ENCODE measurements at places on chromosomes 5 and 9.

- peak; percentile 45 for DNase-seq
Observed at GRCh38 chr9:92947268-92948037, at the start of gene FGD3. Gene FGD3, plus strand, starts transcription at chr9:92947523. Its CDS starts 28,734 bp downstream, at chr9:92976257.

GRCh38 chr9:92299116-92299515, 5.6 kb upstream of the IARS1 start:
- DNase-seq, result no peak

DNA sequence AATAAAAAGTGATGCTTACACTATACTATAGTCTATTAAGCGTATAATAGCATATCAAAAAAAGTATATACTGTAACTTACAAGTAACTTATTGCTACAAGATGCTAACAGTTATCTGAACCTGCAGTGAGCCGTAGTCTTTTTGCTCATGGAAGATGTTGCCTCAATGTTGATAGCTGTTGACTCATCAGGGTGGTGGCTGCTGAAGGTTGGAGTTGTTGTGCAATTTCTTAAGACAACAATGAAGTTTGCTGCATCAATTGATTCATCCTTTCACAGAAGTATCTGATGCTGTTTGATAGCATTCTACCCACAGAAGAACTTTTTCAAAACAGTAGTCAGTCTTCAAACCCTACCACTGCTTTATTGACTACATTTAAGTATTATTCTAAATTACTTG, 7.8 kb upstream of the C9orf40 start:
- DNase-seq, result no peak

- DNase-seq, result no peak
Observed at GRCh38 chr5:93055971-93056370, 525.0 kb downstream of the NR2F1-AS1 start.

DNA sequence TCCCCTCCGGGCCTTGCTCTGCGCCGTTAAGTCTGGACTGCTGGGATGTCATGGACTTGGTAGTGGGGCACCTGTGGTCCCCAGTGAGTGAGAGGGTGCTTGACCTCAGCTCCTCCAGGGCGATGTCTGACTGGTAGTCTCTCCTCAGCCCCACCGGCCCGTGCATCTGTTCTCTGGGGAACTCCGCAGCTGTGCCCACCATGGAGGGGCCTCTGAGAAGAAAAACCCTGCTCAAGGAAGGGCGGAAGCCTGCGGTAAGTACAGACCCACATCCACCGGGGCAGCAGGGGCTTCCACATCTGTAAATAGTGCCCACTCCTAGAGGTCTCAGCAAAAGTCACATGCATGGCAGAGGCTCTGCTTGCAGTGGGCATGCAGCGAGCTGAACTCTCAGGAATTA, 52.6 kb upstream of the GARNL3 start:
- DNase-seq, result no peak

GRCh38 chr5:140633021-140633471, at the start of gene CD14:
Gene CD14, minus strand, starts transcription at chr5:140633175. Its CDS starts 104 bp downstream, at chr5:140633071.
- DNase-seq, result peak; percentile 1

GRCh38 chr9:74775396-74775795, 112.3 kb downstream of the TRPM6 start:
- no peak for DNase-seq

DNA sequence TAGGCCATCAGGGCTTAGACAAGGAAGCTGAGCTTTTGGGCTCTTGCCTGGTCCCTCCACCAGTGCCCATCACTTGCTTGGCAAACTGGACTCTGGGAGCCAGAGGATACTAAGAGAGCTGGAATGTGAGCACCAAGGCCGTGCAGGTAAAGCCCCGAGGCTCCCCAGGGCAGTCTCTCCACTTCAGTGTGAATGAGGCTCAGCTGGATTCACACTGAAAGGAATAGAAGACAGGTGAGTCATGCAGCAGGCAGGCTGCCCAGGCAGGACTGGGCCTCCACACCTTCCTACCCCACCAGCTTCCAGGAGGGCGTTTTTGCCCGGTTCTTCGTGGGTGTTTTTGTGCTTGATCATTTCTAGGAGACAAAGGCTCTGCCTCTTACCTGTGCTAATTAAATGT, 7.3 kb upstream of the CTSV start:
- DNase-seq, result no peak

GRCh38 chr5:77707791-77708190, 68.3 kb downstream of the TBCA start:
- no peak for DNase-seq

- DNase-seq, result no peak
Observed at GRCh38 chr5:78182838-78183237, 111.7 kb downstream of the AP3B1 start.

DNA sequence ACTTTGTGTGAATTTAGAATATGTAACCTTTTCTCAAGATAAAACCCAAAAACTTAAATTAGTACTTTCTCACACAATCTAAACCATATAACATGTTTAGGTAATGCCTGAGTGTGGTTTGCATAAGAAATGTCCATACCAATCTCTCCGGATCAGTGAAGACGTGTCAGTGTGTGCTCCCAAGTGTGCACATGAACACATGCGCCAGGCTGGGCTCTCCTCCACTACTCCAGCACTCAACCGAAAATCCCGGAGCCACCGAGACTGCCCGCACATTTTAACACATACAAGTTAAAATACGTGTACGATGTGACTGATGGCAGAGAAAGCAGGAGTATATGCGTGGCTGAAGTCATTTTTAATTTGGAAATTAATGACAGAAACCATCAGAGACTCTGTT, 658.4 kb downstream of the EFNA5 start:
- no peak for DNase-seq

- no peak for DNase-seq
Observed at GRCh38 chr9:94779031-94779430, 52.5 kb downstream of the AOPEP start.

DNA sequence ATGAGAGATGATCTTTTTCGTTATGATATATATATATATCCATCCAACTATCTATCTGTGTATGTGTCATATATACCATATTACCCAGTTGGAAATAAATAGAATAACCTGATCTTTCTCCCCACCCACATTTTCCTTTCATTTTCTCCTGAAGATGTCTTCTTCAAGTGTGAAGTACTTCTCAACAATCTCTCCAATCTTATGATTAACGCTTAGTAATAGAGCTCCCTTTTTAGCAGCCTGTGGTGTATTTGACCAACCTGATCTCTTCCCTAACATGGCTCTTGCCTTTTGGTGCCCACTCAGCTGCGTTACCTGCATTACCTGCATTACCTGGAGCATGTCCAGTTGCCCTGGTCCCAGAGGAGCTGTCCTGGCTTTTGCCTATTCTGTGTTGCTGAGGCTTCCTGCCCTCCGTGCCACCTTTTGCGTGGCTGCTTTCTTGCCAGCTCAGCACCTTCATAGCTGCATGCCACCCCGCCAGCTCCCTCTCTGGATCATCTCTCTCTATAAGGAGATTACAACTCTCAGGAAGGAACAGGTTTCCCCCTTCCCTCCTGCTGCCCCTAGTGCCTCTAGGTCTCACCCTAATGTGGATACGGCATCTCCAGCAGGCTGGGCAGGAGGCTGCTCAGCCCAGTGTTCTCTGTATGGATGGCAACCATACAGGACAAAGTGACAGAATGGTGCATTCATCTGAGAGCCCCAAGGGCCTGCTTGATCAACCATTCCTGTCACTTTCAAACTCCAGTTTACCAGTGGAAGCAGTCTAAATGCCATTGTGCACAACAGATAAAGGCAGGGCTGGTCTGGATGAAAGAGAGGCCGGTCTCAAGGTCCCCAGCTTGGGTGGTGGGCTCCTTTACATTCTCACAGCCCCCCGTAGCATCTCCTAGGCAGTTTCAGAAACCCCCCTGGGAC, 126.7 kb downstream of the GADD45G start:
- no peak for DNase-seq

DNA sequence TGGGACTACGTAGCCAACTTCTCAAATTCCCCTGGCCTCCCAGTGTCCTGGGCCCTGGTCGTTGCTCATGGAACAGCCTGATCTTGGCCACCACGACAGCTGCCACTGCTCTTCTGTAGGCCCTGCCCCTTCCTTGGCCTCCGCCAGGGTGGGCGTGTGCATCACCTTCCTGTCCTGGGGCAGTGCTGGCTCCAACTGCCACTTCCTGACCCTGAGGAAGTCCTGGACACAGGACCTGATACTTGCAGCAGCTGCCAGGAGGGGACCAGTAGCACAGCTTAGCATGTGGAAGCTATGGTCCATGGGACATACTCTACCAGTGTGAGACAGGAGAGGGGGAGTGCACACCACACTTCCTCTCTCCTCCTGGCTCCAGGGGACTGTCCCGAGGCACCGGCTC, 145.2 kb downstream of the TENT4A start:
- no peak for DNase-seq

DNA sequence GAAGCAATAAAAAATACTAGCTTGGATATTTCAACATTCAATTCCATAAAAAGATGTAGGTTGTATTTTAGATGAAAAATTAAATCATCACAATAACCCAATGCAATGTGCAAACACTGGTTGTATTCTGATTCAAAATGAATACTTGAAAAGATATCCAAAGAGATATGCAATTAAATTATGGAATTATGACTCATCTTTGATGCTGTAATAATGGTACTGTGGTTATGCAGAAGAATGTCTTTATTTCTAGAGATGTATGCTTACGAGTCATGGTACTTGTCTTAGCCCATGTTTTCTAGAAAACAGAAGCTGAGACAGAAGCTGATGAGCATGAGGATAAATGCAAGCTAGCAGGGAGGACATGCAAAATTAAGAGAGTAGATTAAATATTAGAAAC, 1941.4 kb upstream of the NUDT12 start:
- DNase-seq, result no peak

DNA sequence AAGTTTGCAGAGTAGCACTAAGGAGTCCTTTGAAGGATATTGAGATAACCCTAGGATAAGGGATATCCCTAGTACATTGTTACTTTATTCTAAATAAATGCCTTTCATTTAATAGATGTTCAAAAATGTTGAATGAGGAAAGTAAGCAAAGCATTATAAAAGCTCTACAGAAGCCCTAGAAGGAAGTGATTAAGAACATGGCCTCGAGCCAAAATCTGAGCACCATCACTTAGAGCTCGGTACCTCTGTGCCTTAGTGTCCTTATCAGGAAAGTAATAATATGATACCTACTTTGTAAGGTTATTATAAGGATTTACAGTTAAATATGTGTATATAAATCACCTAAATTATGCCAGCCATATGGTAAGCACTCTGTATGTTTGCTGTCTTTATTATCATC, 242.6 kb downstream of the KIAA0825 start:
- DNase-seq, result no peak

- DNase-seq, result no peak
Observed at GRCh38 chr5:1815881-1816292, 14.7 kb downstream of the NDUFS6 start.

GRCh38 chr9:35271637-35272036, 109.8 kb downstream of the UNC13B start:
- no peak for DNase-seq

DNA sequence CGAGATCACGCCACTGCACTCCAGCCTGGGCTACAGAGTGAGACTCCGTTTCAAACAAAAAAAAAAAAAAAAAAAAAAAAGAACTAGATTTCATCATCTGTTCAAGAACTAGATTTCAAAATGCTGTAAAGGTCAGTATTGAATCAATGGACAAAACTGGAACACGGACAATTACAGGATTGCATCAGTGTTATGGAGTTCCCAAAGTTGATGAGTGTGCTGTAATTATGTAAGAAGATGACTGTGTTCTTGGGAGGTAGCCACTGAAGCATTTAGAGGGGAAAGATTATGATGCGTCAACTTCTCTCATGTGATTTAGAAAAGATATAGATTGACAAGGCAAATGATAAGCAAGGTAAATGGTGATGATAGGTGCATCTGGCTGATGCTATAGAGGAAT, 6.5 kb downstream of the FAM240B start:
- DNase-seq, result no peak

DNA sequence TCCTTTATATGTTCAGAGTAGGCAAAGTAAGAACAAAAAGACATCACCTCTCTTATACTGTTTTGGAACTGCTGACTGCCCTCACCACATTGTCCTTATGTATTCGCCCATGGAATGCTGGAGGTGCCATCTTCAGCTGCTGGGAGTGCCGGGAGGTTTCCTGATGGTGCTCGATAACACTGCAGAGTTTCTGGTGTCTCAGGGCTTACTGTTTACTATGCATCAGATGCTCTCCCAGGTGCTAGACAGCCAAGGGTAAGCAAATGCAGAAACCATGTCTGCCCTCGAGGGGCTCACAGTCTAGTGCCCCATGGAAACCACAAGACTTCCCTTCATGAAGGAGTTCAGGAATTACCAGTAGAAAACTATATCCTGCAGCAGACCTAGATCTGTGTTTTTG, 70.1 kb upstream of the SMIM23 start:
- no peak for DNase-seq

- DNase-seq, result no peak
Observed at GRCh38 chr9:28064241-28064815, 491.0 kb upstream of the C9orf72 start.

DNA sequence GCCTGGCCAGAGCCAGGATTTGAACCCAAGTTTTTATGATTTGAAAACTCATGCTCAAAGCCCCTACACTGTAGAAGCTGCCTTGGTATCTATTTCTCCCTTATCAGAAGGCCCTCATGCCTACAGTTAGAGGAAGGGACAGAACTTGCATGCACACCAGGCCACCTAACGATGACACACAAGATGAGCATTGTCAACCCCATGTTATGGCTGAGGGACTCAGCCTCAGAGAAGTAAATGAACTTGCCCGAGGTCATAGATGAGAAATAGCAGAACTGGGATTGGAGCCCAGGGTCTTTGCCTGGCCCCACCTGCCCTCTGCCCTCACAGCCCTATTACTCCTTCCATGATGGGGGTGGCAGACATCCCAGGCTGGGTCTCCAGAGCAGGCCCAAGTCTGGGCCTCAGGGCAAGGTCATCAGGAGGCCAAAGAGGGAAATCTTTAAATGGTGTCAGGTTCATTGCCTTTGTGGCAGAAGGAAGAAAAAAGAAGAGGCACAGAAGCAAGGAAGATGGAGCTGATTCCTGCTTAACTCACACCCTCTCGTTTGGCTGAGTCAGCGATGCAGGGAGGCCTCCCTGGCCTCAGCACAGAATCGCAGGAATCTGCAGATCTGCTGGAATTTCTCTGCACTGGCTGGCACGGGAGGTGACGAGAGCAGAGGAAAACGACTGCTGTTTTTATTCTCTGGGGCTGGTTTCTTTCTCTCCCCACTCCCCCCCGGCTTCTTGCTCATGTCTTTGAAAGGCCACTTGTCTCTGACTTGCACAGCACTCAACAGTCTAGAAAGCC, 20.6 kb upstream of the CRB2 start:
- no peak for DNase-seq

- no peak for DNase-seq
Observed at GRCh38 chr5:158174026-158174425, 315.1 kb upstream of the CLINT1 start.

GRCh38 chr5:179128041-179128365, 67.8 kb downstream of the ZNF354C start:
- DNase-seq, result no peak

DNA sequence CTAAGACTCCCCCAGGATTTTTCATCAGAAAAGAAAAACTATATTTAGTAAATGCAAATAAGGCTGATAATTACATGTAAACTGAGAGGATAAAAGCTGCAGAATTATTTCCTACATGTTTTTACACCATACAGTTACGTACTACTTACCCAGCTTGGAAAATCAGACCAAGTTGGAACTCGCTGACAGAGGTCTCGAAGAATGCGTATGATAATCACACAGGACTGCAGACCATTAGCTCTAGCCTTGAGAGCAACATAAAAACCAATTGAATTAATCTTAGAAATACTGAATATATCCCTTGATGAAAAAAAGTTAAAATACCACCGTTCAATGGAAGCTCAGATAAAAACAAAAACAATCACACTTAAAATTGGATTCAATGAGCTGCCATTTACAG, 65.6 kb downstream of the ZFR start:
- no peak for DNase-seq

All from stimulated activated CD4-positive, alpha-beta T cell treated with anti-CD3 and anti-CD28 coated beads, Interleukin-4, amount 100 ng/mL, for 4 hours (primary cell).